ENCODE measurements at places on chromosomes 7 and 10. TPM values are rescaled to one million over a fixed set of nuclear protein-coding genes. Genes with fewer than 3 reads are reported as not detected.

The PIP gene
- not detected for total RNA-seq

GRCh38 chr7:18458830-18459229 lies 36.7 kb upstream of the HDAC9 start:
- no peaks in the 10 kb centered on the region for H3K27me3 ChIP-seq
- H3K4me3 ChIP-seq, result no peak overlapping the region
- DNase-seq, result no peak
- no peaks in the 10 kb centered on the region for H3K4me1 ChIP-seq
- H3K27ac ChIP-seq, result no peak overlapping the region

DNA sequence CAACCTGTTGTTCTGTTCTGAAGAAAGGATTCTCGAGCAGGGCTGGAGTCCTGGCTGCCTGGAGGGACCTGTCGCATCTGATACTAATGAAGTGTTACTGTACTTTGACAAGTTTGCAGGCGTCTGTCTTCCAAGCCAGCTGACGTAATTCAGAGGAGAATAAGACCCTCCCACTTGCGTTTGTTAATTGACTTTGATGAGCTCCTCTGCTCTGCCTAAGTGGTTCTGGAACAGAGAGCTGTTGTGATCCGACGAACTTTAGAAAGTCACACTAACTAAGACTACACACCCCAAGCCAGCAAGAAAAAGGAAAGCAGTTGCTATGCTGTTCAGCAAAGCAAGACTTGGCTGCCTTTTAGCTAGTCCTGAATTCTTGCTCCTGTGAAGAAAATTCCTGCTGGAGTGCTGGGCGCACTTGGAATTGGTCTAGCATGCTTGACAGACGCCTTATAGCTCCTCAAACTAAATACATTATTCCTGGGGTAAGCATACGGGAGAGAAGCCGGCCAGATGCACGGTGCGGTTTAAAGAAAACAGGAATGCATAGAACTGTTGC lies 200.3 kb downstream of the CACNB2 start:
- no peaks in the 10 kb centered on the region for H3K36me3 ChIP-seq
- no peaks in the 10 kb centered on the region for H3K4me1 ChIP-seq
- no peak overlapping the region for H3K27ac ChIP-seq
- peak overlapping the region; percentile 1 for H3K4me3 ChIP-seq
- no peaks in the 10 kb centered on the region for H3K27me3 ChIP-seq

GRCh38 chr7:92761391-92762097 lies 74.8 kb downstream of the CDK6 start:
- H3K27me3 ChIP-seq, result no peaks in the 10 kb centered on the region
- no peak for DNase-seq
- H3K4me3 ChIP-seq, result no peak overlapping the region
- H3K36me3 ChIP-seq, result no peaks in the 10 kb centered on the region

GRCh38 chr7:71630516-71630915 lies 498.6 kb downstream of the GALNT17 start:
- H3K4me3 ChIP-seq, result no peak overlapping the region
- H3K27me3 ChIP-seq, result no peaks in the 10 kb centered on the region
- DNase-seq, result no peak

DNA sequence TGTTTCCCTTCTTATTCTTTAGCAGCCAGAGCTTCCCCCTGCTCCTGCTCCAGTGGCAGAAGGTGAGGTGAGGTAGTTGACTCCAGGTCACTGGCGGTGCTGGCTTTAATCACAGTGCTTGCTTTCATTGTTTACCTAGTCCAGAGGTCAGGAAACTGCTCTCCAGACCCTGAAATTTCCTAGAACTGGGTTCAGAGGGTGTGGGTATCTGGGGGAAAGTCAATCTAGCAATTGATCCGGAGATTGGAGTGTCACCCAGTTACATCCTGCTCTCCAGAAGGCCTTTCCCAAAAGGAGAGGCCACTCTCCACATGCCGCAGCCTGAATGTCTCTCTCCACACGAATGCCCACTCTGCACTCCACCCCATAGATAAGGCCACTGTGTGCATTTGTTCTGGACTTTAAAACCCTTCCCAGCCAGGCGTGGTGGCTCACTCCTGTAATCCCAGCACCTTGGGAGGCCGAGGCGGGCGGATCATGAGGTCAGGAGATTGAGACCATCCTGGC lies 2.1 kb upstream of the MBL2 start:
- no peaks in the 10 kb centered on the region for H3K4me1 ChIP-seq
- no peaks in the 10 kb centered on the region for H3K36me3 ChIP-seq
- no peaks in the 10 kb centered on the region for H3K27me3 ChIP-seq
- no peak overlapping the region for H3K27ac ChIP-seq
- DNase-seq, result no peak
- H3K4me3 ChIP-seq, result no peak overlapping the region
